Effector CD4-positive, alpha-beta T cell (primary cell): ENCODE measurements at places on chromosomes 2 and 18.

DNA sequence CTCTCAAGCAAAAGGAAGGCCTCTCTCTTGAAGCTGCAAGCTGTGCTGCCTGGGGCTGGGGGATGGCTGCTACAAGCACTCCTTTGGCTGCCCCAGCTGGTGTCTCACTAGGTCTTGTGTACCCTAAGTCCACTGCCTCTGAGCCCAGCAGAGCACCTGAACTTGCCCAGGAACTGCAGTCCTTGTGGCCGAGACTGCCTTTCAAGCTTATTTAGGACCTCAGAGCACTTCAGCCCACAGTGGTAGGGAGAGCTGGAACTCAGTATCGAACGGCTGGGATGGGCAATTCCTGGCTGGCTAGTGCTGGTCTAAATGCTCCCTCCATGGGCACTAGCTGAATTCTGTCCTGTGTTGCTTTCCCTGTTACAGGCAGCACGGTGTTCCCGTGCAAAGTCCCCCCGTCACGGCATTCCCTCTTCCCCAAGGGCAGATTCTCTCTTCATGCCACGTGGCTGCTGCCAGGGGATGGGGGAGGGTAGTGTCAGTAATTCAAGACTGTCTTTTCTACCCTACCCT lies 25.9 kb downstream of the STPG4 start:
- DNase-seq: no peak

- DNase-seq: no peak
These were observed 69.7 kb downstream of the MEP1B start for GRCh38 chr18:32259553-32259952.

DNA sequence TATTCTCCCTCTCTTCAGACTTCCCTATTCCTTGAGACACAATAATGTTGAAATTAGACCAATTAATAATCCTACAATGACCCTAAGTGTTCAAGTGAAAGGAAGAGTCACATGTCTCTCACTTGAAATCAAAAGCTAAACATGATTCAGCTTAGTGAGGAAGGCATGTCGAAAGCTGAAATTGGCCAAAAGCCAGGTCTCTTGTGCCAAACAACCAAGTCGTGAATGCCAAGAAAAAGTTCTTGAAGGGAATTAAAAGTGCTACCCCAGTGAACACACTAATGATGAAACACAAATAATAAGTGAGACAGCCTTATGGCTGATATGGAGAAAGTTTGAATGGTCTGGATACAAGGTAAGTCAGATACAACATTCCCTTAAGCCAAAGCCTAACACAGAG lies 115.4 kb downstream of the PXDN start:
- DNase-seq: no peak

DNA sequence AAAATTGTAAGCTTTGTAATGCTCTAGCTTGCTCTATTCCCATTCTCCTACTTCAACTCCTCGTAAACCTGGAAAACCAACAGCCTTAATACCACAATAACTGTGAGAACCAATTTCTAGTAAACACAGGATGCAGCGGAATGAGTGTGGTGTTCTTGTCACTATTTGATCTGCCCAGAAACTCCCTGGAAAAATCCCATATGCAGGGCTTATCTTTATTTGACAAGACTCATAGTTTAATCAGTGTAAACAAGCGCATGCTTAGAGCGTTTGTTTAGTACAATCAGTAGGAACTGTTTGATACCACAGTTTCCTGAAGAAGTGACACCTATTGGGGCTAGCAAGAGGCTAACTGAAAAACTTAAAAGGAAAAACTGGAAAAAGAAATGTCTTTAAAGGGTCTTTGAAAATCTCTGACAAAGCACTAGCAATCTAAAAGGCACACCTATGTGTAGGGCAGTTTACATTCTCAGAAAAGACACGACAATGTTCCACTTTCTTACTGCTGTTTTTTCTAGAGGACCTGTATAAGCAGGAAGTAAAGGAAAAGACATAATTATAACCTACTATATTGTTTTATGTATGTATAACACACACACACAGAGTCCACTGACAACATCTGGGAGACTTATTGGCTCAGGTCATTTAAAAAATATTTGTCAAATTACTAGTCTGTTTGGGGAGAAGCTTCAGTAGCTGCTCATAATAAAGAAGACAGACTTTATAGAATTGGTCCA lies 241.4 kb upstream of the KLHL14 start:
- no peak for DNase-seq

DNA sequence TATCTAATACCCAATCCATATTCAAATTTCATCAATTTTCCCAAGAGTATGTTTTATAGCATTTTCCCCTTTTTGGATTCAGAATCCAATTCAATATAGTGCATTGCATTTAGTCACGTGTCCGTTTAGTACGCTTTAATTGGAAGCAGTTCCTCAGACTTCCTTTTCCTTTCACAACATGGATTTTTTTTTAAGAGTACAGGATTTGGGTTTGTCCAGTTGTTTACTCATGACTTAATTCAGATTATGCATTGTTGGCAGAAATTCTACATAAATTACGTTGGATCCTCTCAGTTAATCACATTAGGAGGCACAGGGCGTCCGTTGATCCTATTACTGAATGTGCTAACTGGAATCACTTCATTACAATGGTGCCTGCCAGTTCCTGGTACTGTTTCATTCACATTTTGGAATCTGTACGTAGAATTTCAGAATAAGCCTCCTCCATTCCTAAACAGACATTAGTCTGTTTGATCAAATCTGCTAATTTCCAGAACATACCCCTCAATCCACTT lies 70.0 kb upstream of the ATIC start:
- no peak for DNase-seq

GRCh38 chr2:224799691-224800090 lies 83.5 kb upstream of the CCDC195 start:
- DNase-seq: no peak

DNA sequence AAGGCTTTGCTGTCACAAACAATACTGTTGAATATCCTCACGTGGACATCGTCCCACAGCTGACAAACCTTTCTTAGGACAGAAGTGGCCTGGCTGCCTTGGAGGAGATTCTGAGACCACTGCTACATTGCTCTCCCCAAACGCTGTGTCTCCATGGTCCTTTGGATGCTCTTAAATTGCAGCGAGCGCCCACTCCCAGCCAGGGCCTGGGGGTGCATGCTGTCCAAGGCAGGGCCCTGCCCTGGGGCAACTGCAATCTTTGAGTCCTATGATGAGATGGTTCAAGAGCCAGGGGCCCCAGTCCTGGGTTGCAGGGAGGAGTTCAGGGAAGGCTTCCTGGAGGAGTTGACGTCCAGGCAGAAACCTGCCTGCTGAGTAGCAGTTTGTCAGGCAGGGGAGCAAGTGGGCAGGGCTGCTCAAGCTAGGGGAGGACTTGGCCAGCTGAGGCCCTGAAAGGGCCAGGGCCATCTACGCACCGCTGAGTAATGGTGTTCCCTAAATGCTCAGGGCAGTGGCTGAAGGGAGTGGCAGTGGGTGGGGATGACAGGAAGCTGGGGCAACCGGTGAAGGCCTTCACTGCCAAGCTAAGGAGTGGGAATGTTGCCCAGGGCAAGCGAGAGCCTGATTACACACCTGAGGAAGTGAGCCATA lies 10.8 kb upstream of the SDC1 start:
- no peak for DNase-seq
